ENCODE measurements at places on chromosomes 4 and X. TPM values are rescaled to one million over a fixed set of nuclear protein-coding genes. Genes with fewer than 3 reads are reported as not detected.

Gene ZCCHC12
- total RNA-seq = not detected

Gene DNASE1L1
- total RNA-seq = 57.7 TPM

Gene GNRHR
- total RNA-seq = not detected

Gene SORCS2
- total RNA-seq = 1.2 TPM

Gene VCX
- total RNA-seq = not detected

Gene SYAP1
- 16.0 TPM for total RNA-seq

Gene ART3
- 164 TPM for total RNA-seq

Gene MAGEA2
- total RNA-seq = not detected

Gene YY2
- 0.35 TPM for total RNA-seq

Gene IL2
- total RNA-seq = not detected

Gene RHOH
- 0.38 TPM for total RNA-seq

Gene ARHGAP36
- total RNA-seq = not detected

Gene NUP62CL
- total RNA-seq = 0.46 TPM

Gene MAP7D2
- 0.40 TPM for total RNA-seq

Gene CCSER1
- total RNA-seq = 13.8 TPM

Gene F8A2
- not detected for total RNA-seq

Gene FGF16
- total RNA-seq = not detected

Gene NIPAL1
- total RNA-seq = 0.43 TPM

Gene PCDH18
- total RNA-seq = 5.0 TPM

Gene BDH2
- total RNA-seq = 20.1 TPM

Gene PRPS1
- total RNA-seq = 20.7 TPM

Gene MYOZ2
- total RNA-seq = 705 TPM

Gene PCDH11X
- total RNA-seq = 0.11 TPM

Gene FAM241A
- total RNA-seq = 7.4 TPM

Gene VCX3A
- not detected for total RNA-seq

Gene COL4A5
- 6.3 TPM for total RNA-seq

Gene OCIAD2
- total RNA-seq = 16.6 TPM

Gene INPP4B
- 10.7 TPM for total RNA-seq

Gene FAM9C
- 0.35 TPM for total RNA-seq

Gene ZRSR2
- 6.8 TPM for total RNA-seq

Gene SEC31A
- 82.1 TPM for total RNA-seq

Gene NUP54
- 18.2 TPM for total RNA-seq

Gene TMEM144
- total RNA-seq = 10.4 TPM

Gene POU4F2
- not detected for total RNA-seq

Gene BEX5
- 0.97 TPM for total RNA-seq

Gene TAF7L
- total RNA-seq = not detected

Gene GSX2
- not detected for total RNA-seq

Gene KLHL4
- 1.0 TPM for total RNA-seq

Gene SYNPO2
- 196 TPM for total RNA-seq

Gene C1GALT1C1
- 17.1 TPM for total RNA-seq

Gene PABPC5
- 0.48 TPM for total RNA-seq

Gene CDKL2
- total RNA-seq = 0.13 TPM

Gene FAM53A
- total RNA-seq = 1.0 TPM

Gene PABPC1L2A
- total RNA-seq = not detected

Gene UCP1
- not detected for total RNA-seq

Gene PRSS12
- not detected for total RNA-seq

Gene SOX3
- total RNA-seq = not detected

Gene XPNPEP2
- 0.73 TPM for total RNA-seq

Gene CCNA2
- total RNA-seq = 0.81 TPM

Gene AVPR2
- 4.1 TPM for total RNA-seq

Gene TCP11X2
- not detected for total RNA-seq

Gene CYLC1
- not detected for total RNA-seq

Gene TRAM1L1
- total RNA-seq = 0.56 TPM

Gene RAB33A
- 0.24 TPM for total RNA-seq

Gene SLC25A43
- total RNA-seq = 2.1 TPM

Gene NALF2
- 46.3 TPM for total RNA-seq

Gene DSPP
- not detected for total RNA-seq
